ENCODE measurements at places on chromosomes 16 and 17.

DNA sequence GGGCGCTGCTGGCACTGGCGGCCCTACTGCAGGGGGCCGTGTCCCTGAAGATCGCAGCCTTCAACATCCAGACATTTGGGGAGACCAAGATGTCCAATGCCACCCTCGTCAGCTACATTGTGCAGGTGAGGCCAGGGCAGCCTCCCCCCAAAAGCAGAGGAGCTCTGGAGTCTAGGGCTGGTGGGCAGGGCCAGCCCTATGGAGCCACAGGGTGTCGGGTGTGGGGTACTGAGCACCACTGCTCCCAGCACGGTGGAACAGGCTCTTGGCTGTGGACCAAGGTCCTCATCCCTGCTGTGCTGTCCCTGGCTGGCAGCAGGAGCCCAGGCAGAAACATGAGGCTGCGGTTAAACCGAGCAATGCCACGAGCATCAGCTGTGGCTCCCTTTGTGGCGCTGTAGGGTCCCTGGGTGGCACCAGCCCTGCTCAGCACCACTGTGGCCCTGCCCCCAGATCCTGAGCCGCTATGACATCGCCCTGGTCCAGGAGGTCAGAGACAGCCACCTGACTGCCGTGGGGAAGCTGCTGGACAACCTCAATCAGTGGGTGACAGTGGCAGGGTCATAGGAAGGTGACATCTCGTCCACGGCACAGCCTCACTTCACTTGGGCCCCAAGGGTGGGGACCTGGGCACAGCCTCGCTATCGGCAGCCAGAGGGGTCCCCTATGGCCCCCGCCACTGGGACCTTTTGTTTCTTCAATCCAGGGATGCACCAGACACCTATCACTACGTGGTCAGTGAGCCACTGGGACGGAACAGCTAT, 1.1 kb downstream of the DNASE1 start:
- no peak for DNase-seq

- DNase-seq: no peak
These were observed 127.5 kb upstream of the CRHR1 start for GRCh38 chr17:45656527-45657181.

DNA sequence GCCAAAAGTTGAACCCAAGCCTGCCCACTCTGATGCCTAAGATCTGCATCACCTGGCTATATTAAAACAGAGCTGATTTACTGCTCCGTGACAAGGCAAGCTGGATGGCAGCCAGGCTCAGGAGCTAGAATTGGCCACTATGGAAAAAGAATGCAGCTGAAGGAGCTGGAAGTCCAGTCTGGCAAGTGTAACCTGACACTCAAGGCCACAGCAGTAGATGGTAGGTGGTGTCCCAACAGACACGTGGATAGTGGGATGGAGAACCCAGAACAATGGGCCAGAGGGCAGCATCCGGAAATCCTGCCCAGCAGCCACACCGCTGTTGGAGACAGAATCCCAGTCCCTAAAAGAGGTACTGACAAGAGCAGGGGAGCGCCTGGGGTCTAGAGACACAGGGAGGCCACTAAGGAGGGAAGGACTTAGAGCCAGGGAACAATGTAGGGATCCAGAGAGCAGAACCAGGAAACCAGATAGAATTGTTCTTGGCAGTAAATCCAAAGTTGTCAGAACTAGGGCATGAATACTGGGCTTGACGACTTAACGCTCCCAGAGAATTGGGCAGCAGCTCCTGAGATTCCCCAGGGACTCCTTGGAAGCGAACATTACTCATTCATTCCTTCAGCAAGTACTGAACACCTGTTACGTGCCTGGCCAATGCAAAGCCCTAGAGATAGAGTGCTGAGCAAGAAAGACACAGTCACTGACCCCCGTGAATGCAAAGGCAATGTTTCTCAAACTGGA, 85.7 kb downstream of the CDYL2 start:
- DNase-seq: no peak

DNA sequence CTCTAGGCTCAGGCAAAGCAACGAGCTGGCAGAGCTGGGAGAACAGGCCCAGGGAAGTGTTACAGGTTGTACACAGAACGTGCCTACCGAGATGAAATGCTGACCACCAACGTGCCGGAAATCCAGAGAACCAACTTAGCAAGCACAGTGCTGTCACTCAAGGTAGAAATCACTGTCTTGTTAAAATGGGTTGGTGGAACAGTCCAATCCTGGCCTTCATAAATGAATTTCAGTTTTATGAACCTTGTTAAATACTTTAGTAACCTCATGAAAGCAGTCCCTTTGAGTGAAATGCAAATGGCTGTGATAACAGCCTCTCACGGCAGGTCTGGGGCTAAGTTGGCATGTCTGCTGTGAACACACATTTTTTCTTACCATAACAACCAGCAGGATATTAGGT, 29.0 kb downstream of the ETV4 start:
- peak; percentile 61 for DNase-seq

DNA sequence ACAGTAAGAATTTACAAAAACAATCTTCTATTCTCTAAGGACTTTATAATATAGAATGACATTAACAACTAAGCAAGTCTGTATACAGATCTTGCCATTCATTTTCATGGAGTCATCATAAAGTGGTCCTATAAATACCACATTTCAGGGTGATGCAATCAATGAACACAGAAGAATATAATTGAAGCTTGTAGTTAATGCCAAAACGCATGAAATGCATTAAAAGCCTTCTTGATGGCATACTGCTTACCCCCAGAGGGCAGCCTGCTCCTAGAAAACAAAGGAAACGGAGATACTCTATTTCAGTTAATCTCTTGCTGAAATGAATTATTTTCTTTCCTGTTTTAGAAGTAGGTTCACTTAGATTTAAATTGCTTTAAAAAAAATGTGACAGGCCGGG, 45.2 kb upstream of the STAC2 start:
- DNase-seq: no peak

- no peak for DNase-seq
These were observed 131.1 kb upstream of the TMEM97 start for GRCh38 chr17:28187931-28188330.

DNA sequence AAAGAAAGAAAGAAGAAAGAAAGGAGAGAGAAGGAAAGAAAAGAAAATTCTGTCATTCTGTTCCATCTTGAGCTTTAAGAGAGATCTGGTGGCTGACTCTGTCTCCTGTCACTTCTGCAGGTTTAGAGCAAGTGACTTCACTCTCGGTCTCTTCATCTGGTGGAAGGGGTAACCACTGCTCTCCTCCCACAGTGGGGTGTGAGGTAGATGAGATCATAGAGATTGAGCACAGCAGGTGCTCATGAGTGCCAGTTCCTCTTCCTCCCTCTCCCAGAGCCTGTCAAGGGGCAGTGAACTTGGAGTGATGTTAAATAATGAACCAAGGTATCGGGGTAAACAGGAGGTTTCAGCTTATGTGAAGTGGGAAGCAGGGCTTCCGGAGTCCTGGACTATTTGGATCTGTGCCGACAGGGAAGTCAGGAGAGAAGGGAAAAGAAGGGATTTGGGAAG, 47.7 kb downstream of the BEAN1 start:
- peak; percentile 9 for DNase-seq

DNA sequence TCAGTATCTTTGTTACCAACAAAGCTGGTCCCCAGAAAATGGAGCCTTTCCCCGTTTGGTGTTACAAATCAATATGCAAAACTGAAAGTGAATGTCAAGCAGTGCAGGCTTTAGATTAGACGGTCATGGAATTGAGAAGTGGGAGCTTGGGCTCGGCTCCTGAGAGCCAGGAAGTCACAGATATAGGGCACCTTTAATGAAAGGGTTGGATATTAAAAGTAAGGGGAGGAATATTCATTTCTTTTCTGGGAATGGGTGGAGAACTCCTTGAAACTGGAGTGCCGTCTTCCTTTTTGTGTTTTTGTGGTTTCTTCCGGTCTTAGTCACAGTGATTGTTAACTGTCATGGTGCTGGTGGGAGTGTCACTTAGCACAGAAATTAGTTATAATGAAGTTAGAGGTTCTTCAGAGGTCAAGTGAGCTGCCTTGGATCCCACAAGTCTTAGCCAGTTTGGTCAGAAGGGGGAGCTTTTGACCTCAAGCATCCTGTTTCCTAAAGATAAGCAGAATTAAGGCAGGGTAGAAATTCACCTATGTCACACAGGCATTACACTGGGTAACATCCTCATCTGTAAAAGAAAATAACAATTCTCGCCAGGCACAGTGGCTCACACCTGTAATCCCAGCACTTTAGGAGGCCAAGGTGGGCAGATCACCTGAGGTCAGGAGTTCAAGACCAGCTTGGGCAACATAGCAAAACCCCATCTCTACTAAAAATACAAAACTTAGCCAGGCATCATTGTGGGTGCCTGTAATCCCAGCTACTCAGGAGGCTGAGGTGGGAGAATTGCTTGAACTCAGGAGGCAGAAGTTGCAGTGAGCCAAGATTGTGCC, 9.6 kb upstream of the EIF1 start:
- DNase-seq: peak; percentile 84

GRCh38 chr17:80649672-80650330, 105.2 kb downstream of the RPTOR start:
- DNase-seq: no peak

DNA sequence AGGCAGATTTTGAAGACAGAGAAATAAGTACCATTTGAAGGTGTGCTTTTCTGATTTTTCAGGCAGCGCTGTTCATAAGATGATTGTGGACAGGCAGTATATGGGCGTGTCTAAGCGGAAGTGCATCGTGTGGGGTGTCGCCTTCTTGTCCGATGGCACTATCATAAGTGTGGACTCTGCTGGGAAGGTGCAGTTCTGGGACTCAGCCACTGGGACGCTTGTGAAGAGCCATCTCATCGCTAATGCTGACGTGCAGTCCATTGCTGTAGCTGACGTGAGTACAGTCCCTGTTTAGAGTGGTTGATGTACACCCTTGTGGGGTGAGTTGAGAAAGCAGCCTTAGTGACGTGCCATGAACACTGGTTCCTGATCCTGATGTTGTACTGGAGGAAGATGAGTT, 10.7 kb downstream of the UTP4 start:
- DNase-seq: no peak

DNA sequence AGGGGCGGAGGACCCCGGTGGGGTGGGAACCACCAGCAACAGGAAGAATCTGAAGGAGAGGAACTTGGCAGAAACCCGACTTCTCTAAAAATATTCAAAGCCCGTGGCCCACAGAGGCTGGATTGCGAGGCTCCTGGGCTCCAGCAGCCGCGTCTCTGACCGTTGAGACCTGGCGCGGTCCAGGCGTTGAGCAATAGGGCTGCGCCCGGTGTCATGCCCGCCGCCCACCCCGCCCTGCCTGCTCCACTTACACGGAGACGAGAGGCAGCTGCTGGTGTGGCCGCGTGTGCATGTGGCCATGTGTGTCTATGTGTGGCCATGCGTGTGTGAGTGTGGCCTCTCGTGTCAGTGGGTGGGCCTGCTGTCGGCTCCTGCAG, 83.6 kb downstream of the IRF8 start:
- no peak for DNase-seq

- DNase-seq: no peak
These were observed 79.5 kb upstream of the CCL1 start for GRCh38 chr17:34442387-34443111.

Data from GM12878 (cell line).